Fibroblast of the aortic adventitia (primary cell): ENCODE measurements at places on chromosomes 3 and 15. TPM values are rescaled to one million over a fixed set of nuclear protein-coding genes. Genes with fewer than 3 reads are reported as not detected.

AHSG gene
- total RNA-seq, result not detected in 2 replicates

DPH6 gene
- total RNA-seq, result 23.3 and 51.3 TPM in 2 replicates

STRIT1 gene
- total RNA-seq, result not detected in 2 replicates

AGBL1 gene
- total RNA-seq, result not detected in 2 replicates

GASK1A gene
- total RNA-seq, result 0.63 and 0.82 TPM in 2 replicates

EIF4E3 gene
- 2.2 and 2.3 TPM in 2 replicates for total RNA-seq

APBA2 gene
- 1.8 and 4.3 TPM in 2 replicates for total RNA-seq

JAGN1 gene
- 9.8 and 25.8 TPM in 2 replicates for total RNA-seq

SLC24A5 gene
- total RNA-seq, result not detected in 2 replicates

LEKR1 gene
- 0.81 and 2.8 TPM in 2 replicates for total RNA-seq

SYNM gene
- 3.4 and 6.2 TPM in 2 replicates for total RNA-seq

PDIA5 gene
- total RNA-seq, result 43.9 and 59.1 TPM in 2 replicates

LDHAL6B gene
- total RNA-seq, result not detected in 2 replicates

GRM2 gene
- total RNA-seq, result under 0.01 and 0.25 TPM in 2 replicates

DNA sequence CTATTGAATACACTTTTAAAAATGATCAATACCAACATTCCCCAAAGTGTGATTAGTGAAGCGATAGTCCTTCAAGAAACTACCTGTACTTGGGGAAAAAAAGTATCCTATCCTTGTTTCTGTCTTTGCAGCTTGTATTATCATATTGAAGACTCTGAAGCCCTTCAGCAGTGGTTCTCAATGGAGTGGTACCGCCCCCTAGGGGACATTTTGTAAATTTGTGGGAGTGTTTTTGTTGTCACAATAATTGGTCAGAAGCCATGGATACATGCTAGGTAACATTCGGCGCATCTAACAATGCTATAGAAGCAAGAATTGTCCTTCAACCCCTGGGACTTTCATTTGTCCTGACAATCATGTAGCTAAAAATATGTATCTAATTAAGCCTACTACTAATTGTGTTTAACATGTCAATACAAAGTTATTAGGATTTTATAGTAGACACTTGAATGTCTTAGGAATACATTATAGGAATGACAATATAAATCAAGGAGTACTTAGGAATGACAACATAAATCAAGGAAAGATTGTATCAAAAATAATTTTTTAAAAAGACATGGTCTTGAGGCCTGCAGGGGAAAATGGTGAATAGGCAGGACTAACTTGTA is 53.7 kb downstream of the NMD3 start:
- peak; percentile 68 for DNase-seq

DNA sequence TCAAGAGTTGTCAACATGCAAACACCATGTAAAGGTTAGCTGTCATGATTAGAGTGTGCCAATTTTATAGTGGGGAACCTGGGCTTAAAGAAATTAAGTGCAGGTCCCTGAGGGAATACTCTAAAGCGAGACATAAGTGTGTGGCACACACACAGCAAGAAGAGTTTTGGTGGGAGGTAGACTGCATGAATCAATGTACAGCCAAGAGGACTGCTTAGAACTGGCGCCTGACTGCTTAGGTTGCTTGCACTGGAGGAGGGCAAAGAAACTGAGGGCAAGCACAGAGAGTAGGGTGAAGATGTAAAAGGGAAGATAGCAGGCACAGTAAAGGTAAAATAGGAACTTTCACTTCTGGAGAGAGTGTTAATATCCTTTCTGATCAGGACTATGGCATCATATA is 184.9 kb downstream of the SOX2 start:
- no peak for DNase-seq

DNA sequence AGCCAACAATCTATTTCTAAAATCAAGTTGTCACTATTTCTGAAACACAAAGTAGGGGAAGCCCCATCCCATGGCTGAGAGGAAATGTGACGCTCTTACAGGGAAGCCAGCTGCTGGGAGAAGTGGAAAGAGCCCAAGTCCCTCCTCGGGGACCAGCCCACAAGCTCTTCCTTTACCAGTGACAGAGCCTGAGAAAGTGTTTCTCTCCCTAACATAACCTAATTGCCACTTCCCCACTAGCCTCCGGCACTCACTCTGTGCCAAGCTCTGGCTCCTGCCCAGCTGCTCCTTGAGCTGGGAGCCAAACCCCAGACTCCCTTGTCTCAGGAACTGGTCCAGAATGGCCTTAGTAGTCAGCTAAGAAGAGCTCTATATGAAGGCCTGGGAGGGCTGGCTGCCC is 42.9 kb downstream of the TNFAIP8L3 start:
- peak; percentile 70 for DNase-seq

DNA sequence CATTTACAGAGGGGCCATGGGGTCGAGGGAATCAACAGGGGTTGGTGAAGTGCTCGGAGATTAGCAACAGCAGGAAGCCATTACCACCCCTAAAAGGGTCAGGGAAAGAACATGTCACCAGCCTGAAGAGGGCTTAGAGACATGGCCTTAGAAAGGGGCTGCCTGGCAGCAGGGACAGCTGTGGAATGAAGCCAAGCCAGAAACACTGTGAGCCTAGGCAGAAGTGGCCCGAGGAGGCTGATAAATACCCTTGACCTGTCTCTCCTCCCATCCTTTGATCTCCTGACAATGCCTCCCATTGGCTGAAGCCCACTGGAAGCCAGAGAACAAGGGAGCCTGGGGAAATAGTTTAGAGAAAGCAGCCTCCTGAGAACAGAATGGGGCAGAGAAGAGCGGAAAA is 31.4 kb downstream of the GPD1L start:
- no peak for DNase-seq

GRCh38 chr3:2098398-2099027 is at the start of gene CNTN4:
Gene CNTN4, plus strand, starts transcription at chr3:2098866.
- DNase-seq, result no peak

GRCh38 chr3:150410311-150411105 is 2.4 kb downstream of the TSC22D2 start:
- DNase-seq, result peak; percentile 40

DNA sequence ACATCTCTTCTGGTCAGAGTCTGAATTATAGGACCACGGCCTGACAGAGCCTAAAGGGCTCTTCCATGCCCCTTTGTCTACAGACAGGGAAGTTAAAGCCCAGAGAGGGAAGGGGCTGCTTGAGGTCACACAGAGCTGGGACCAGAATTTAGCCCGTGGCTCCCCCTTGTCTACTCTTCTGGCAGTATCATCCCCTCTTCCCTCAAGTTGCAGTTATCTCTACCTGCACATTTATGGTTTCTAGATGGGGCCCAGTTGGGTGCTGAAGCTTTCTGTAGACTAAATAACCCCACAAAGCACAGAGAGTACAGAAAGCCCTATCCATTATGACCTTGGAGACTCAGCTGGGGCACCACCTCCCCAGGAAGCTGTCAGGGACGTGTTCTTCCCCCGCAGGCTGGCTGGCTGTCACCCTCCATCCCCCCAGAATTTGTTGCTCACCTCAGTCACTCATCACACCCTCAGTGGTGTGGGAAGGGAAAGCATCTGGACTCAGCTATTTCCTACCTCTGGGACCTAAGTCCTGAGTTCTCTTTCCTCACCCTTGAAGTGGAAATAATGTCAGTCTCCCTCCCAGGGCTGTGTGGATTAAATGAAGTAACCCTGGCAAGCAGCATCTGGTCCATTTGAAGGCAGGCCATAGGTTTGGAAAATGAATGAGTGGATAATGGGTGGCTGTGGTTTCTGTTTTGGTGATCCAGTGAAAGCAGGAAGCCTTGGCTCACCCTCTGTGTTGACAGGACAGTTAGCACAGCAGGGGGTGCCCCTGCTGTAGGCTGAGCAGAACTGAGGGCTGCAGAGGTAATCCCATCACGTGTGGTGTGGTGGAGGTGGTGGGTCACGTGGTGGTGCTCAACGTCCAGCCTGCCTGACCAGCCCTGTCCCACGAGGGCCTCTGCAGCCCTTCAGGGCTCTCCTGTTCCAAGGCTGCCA is 16.3 kb downstream of the ACOX2 start:
- DNase-seq, result no peak

GRCh38 chr3:152400887-152401286 is 132.2 kb downstream of the MBNL1 start:
- peak; percentile 75 for DNase-seq

GRCh38 chr3:94066506-94067500 is 3.9 kb downstream of the NSUN3 start:
- DNase-seq, result no peak

DNA sequence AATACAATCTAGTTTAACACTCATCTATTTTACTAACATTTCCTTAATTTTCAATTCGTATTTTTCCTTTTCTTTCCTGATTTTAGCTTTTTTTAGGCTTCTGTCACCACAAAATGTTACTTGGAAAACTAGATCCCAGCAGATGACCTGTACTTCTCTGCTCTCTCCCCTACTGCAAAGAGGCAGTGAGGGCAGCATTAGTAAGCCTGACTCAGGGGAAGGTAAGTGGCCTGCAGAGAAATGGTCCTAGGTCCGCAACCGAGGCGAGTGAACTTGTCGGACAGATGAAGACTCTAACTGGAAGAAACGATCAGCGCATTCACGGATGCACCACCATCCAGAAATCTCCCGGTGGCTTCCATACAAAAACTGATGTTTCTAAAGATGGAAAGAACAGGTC is 20.4 kb downstream of the TMEM43 start:
- peak; percentile 35 for DNase-seq

DNA sequence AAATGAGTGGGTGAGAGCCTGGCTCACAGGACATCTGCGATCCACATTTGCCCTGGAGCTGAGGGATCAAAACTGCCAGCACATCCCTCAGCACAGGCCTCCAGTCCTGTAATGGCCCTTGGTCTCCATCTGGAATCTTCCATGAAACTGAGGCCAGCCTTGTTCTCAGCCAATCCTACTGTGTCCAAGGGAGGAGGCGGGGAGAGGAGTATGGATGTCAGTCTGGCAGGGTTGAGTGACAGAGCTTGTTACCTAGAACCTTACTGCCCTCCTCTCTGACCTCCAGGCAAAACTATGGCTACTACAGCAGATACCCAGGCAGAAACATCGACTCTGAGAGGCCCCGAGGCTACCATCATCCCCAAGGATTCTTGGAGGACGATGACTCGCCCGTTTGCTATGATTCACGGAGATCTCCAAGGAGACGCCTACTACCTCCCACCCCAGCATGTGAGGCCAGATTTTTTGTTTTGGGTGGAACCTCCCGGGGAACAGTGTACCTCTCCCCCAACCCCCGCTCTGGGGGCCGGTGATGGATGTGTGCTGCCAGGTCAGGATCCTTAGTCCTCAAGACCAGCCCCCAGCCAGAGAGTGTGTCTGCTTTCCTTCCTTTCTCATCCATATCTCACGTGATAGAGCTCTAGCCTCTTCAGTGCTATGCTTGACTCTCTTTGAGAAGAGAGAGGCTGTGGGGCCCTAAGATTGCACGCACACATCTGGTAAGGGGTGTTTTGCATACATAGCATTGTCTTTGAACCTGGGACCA is 41.3 kb downstream of the CHDH start:
- peak; percentile 79 for DNase-seq

GRCh38 chr15:81419332-81419943 is 45.4 kb upstream of the TMC3 start:
- DNase-seq, result no peak

DNA sequence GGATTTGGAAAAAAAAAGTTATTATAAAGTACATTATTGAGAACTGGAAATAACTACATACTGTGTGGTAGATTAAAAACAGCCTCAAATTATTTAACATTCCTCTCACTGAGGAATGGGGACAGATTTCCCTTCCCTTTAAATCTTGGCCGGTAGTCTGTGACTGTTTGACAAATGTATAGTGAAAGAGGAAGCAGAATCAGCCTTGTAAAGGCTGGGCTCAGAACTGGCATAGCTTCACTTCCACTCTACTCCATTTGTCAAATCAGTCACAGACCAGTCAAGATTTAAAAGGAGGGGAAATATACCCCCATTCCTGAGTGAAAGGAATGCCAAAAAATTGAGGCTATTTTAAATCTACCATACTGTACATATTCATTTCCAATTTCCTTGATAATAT is 18.2 kb upstream of the B4GALT4 start:
- no peak for DNase-seq

DNA sequence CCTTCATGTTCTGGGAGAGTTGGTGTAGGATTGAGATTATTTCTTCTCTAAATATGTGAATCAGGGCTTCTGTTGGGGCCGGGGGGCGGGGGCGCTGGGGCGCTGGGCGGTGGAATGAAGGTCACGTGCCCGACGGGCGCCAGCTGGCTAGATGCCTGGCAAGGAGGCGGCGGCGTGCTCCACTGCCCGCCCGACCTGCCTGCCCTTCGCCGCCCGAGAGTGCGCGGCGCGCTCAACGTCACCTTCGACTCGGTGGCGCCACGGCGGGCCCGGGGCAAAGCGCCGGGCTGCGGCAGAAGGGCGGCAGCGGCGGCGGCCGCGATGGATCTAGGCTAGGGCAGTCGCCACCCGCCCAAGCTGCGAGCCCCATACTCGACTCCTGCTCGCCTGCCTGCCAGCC is 47.0 kb upstream of the LHFPL4 start:
- DNase-seq, result no peak

- no peak for DNase-seq
Measured at GRCh38 chr3:176566757-176567156, 630.5 kb downstream of the TBL1XR1 start.

DNA sequence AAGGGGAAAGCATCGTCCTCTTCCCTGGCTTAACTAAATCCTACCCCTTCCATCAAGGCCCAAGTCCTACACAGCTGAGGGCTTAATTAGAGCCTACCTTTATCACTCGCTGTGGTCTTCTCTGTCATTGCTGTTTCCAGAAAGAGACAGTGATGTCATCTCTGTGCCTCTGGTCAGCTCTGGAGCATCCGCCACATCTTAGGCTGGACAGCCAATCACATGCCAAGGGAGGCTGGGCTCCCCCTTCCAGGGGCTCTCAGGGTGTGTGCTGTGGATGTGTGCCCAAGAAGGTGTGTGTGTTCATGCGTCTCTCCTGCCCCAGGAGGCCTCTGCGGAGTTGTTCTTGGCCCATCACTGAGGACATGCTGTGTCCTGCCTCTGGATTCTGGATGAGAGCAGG is 42.8 kb downstream of the CHST14 start:
- DNase-seq, result no peak

DNA sequence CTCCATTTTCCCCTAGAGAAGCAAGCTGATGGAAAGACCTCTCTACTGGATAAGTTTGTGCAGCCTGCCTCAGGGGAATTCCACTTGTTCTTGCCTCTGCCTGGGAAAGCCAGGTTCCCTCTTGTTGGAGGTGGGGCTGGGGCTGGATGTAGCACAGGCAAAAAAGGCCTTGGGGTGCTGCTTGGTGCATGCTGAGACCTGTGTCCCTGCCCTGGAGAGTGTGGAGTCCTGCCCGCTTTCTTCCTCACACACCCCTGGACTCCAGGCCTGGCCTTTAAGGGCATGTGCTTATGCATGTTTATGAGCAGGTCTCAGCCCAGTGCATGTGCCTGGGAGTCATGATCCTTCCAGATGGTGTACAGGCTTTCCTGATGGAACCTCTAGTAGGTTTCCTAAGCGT is 23.5 kb upstream of the JMJD7 start:
- DNase-seq, result no peak

DNA sequence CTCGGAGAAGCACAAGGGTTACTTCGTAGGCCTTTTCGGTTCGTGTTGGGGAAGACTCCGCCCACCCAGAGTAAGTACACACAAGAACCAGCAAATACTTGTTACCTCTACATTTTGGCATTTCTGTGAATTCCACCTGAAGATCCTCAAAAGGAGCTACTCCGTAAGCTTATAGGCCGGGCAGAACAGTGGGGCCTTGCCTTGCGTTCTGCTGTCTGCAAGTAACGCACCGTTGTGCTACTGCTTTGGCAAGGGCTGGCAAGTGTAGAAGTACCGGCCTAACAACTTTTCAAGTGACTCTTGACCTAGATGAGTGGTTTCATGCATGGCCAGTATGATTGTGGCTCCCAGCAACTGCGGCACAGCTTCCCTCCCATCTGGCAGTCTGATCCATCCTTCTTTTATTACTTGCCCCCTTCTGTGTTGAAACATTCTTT is 6.4 kb upstream of the DNAAF4 start:
- no peak for DNase-seq

GRCh38 chr15:80709542-80709941 is 14.4 kb downstream of the ABHD17C start:
- DNase-seq, result no peak

GRCh38 chr3:23113455-23114171 is 89.5 kb upstream of the UBE2E2 start:
- peak; percentile 82 for DNase-seq
